ENCODE measurements at places on chromosomes 2 and 18.

DNA sequence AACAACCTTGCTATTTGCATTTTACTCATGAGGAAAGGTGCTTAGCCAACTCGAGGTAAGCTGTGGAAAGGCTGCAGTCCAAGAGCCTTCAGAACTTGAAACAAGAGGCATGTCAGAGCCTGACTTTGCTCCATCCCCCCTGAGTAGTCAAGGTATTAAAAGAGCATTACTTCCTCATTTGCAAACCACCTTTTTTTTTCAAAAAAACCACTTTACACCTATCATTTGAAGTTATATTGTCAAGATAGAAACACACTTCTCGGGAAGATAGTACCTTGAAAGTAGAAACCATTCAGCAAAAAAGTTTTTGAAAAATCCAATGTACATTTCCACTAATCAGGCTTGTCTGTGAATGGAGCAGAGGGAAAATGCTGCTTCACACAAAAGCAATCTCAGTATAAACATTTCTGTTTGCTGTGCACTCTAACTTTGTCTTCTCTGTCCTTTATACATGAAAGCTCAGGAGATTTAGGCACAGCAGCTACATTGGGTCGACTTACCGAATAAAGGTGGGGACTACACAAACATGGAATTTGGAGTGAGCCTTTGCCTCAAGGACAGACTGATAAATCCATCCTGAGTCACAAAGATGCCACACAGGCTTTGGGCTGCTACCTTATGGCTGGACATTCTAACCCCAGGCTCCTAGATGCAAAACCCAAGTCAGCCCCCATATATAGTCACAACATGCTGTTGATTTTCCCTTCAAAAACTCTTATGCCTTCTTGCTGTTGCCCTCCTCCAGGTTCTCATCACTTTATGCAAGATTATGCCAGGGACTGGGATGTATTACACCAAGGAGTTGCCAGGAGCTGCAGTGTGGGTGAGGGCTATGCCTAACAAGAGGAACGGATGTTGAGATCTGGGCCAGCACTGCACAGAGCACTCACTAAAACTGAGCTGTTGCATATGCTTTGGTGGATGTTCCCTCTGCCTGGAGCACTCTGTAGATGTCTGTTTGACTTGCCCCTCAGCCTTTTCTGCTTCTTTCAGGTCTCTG, 41.4 kb upstream of the EML4 start:
- no peak for DNase-seq

GRCh38 chr2:64609942-64610281, 43.8 kb downstream of the SERTAD2 start:
- no peak for DNase-seq

DNA sequence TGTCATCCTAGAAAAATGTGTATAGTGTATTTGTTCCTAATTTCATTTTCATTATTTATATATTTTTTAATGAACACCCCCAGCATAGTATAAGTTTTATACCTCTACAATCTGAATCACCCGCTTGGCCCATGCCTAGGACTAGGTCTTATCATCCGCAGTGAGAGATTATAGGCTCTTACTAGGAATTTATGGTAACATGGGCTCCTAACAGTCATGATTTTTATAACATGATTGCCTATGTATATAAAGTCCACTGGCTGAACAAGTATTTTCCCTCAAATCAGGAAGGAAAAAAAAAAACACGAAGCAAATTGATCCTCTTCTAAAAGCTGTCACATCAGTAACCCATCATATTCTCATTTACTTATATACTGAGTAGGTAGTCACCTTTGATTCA, 666.1 kb upstream of the NRXN1 start:
- DNase-seq, result no peak

DNA sequence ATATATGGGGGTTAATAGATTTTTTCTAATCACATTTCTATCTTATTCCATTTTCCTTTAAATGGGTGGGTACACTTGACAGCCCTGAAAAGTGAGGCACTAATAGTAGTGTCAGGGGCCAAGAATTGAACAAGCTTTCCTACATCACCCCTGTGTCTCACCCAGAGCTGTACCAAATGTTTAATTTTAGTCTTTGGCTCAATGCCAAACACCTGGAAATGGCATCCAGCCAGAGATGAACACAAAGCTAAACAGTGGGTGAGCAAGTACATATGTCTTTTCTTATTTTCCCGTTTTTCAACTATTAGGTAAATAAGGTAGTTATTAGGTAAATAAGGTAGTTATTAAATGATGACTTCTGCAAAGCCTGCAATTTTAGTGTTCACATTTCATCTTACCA, 276.3 kb upstream of the ERBB4 start:
- DNase-seq, result no peak

GRCh38 chr2:171798156-171798820, 95.8 kb downstream of the SLC25A12 start:
- no peak for DNase-seq

DNA sequence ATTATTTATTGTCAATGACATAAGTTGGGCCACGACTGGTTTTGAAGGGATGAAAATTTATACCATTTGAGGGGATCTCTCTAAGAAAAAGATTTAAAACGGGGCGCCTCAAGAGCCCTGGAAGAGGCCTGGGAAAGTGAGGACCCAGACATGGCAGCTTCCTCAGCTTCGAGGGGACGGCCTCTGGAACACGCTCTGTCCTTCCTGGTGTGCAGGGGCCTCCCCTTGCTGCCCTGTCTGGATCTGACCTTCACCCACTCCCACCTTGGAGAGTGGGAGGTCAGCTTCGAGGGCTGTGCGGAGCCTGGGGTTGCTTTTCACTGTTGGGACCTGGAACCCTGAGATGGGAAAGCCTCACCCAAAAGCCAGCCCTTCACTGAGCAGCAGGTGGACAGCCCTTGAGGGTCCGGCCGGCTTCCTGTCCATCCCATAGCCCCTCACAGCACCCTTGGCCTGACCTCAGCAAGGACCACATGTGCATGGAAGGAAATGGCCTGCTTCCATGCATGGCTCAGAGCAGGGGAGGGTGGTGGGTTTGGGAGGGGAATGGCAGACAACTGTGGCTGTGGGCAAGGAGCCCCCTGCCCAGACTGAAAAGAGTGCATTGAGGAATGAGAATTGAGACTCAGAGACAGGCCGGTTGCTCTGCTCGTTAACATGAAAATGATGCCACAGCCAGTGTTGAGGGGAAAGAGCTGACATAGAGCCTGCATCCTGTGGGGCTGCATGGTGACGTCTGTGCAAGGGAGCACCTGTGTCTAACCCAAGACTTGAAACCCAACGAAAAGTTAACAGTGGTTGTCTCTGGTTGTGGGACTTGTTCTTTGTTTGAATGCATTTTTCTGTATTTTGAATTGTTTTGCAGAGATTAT, 16.3 kb downstream of the FBLN7 start:
- DNase-seq, result no peak

DNA sequence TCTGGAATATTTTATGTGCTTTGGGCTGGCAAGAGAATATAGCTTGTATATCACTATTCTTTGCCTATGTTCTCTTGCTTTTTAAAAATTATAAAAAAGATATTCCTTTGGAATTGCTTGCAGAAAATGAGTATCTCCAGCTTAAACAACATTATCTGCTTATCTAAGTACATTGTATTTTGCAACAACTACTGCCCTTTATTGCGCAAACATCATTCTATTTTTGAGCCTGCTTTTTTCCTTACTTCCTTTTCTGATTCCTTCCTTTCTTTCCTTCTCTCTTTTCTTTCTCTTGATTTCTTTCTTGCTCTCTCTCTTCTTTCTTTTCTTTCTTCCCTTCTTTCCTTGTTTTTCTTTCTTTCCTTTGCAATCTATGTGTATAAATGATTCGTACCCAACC, 74.0 kb downstream of the UNC80 start:
- DNase-seq, result no peak

DNA sequence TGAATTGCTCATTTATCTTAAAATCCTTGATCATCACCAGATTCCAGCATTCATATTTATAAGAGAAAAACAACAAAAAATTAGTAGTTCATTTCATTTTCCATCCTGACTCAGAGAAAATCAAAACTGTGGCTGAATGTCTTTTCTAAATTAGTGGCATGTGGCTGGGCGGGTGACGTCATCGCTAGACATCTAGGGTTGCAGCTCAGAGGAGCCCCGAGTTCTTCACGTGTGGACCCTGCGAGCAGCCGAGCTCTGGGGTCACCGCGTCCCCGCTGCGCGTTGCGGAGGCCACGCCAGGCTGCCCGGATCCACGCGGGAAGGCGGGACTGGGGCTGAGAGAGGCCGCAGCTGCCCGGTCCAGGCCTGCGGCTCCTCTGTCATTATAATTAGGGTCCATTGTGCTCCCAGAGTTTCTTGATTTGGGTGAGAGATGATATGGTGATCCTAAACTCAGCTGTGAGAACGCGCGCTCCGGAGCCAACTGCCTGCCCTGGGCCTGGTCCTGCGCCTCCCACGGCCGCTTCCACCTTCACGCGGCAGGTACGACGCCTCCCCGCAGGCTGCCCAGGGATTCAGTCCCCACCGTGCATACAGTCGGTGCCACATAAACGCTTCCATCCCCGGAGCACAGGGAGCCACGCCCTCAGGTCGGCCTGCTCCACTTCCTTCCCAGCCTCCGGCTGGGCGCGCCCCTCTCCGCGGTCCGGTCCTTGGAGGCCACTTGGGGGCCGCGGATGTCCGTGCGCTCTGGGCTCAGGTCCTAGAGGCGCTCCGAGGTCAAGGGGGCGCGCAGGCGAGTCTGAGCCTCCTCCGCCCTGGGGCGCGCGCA, 56.5 kb downstream of the TMEM18 start:
- no peak for DNase-seq

- DNase-seq, result no peak
Measured at GRCh38 chr18:36066686-36067054, 689 bp downstream of the RPRD1A start.

DNA sequence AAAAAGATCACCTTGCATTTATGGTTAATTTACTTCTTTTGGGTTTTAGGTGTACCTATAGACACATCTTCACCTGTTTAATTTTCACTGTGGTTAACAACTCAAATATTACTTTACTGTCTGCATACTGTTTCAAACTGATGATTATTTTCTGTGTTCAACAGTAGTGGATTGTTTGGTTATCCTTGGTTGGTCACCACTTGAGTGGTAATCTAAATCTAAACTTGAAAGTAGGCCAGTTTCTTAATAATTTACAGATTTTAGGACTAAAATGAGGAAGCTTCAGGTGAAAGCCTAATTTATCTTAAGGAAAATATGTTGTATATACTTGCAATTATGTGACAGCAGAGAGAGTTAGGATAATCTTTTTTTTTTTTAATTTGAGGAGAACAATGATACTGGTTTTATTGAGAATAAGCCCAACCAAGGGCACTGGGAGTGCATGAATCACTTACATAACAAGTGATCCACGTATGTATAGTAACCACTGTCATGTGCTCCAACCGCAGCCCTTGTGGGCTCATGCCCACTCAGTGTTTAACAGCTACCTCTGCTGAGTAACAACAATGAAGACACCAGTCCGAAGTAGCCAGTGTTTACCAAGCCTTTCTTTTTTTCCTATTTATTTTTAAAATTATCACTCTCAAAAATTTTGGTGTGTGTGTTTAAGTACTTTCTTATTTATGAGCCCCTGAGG, 31.0 kb upstream of the WDSUB1 start:
- no peak for DNase-seq

GRCh38 chr2:201628545-201628944, 14.8 kb downstream of the TMEM237 start:
- DNase-seq, result no peak

DNA sequence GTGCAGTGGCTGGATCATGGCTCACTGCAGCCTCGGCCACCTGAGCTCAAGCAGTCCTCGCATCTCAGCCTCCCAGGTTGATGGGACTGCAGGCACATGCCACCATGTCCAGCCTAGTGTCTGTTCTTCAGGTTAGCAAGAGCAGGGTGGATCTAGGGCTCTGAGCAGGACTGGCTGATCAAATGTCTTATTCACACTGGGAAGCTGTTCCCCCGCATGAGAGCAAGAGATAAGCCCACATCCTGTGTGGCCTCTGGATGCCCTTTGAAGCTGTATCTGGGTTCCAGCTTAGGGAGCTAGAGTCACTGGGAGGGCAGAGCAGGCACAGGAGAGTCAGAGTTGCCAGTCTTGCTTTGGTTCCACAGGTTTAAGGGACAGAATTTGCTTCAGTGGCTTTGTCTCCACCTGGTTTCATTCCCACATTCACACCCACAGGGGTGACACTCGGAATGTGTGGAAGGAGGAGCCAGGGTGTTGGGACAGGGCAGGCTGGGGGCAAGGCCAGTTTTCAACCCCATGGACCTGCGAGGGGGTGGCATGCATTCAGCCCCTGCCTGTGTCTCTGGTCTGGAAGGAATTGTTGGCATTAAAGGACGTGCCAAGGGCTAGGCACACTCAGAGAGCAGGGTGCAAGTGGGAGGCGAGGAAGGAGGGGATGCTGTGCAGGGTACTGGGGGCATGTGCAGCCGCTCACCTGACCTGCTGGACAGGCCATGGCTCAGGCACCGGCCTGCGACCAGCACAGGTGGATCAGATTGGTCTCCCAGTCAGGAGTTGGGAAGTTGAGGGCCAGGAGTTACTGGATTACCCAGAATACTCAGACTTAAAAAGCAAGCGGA, 24.5 kb downstream of the PTPN18 start:
- no peak for DNase-seq

GRCh38 chr2:7620255-7620654, 703.0 kb downstream of the RNF144A start:
- no peak for DNase-seq

- no peak for DNase-seq
Measured at GRCh38 chr2:240911641-240912265, 5.6 kb downstream of the CROCC2 start.

DNA sequence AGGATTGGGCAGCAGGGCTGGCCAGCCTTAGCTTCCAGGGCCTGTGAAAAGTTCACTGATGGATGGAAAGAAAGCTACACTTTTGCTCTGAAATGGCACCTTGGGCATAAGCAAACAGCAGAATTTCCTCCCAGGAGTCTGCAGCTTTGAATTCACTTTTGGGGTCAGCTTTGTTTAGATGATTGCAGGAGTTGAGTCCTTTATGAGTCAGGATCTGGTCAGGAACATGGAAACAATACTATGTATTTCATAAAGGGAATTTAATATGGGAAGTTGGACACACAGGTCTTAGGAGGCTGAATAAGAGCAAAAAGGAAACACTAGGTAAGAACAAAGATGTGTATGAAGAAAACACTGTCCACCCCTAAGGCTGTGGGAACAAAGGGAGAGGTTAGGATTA, 345.3 kb downstream of the TSN start:
- no peak for DNase-seq

DNA sequence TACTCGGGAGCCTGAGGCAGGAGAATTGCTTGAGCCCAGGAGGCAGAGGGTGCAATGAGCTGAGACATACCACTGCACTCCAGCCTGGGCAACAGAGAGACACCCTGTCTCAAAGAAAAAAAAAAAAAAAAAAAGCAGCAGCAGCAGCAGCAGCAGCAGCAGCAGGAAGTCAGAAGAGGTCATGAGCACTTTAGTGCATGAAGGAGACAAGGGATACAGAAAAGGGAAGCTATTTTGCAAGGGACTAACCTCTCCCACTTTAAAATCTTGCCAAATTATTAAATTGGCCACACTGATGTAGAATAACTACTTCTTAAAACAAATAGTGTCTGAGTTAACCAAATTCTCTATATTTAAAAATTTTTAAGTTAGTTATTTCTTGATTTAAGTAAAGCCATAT, 113.4 kb upstream of the PDE1A start:
- DNase-seq, result no peak

- no peak for DNase-seq
Measured at GRCh38 chr2:36659872-36660312, 36.6 kb upstream of the VIT start.

- no peak for DNase-seq
Measured at GRCh38 chr2:13917958-13918357, 714.6 kb upstream of the LRATD1 start.

GRCh38 chr2:7594211-7594610, 677.0 kb downstream of the RNF144A start:
- DNase-seq, result no peak

GRCh38 chr2:69113627-69114026, 100.6 kb downstream of the ANTXR1 start:
- no peak for DNase-seq

Data from activated T-cell treated with anti-CD3 and anti-CD28 coated beads for 24 hours (primary cell).